ENCODE measurements at places on chromosomes 1 and 21. TPM values are rescaled to one million over a fixed set of nuclear protein-coding genes. Genes with fewer than 3 reads are reported as not detected.

GRCh38 chr1:121544500-121544899, 359.7 kb downstream of the SRGAP2C start:
- H3K4me3 ChIP-seq = no peak overlapping the region
- H3K36me3 ChIP-seq = no peaks in the 10 kb centered on the region
- H3K4me1 ChIP-seq = no peaks in the 10 kb centered on the region
- DNase-seq = no peak
- no peaks in the 10 kb centered on the region for H3K27me3 ChIP-seq
- no peak overlapping the region for H3K27ac ChIP-seq

DNA sequence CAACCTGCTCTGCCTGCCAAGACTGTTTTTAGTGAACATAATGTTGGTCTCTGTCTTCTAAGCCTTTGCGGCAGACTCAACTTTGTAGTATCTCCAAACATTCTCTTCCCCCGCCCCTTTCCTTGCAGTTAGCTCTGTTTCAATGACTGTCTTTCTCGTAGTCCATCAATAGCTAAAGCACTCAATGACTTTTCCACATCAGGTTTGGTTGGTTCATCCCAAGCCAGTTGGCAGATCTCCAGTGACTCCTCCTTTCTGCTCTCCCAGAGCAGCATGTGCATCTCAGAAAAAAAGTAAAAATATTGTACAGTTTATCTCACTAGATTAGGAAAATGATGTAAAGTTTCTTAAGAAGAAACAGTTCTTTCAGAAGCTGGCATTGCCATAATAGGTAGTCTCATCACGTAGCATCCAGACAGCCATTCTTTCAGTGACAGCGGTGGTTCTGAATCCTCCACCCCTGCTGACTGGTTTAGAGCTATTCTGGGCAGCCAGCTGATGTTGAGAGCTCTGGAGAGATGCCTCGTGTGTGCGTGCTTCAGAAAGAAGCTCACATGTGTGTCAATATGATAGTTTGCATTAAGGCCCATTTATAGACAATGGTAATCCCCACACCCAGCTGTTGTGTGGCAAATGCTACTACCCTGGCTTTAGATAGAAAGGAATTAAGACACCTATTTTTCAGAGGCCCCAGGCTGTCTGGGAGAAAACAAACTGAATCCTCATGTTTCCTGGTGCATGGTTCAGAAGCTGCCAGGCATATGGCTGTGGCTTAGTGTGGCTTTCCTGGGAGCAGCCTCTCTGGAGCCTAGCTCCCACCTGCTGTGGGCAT, 53.2 kb downstream of the CNN3 start:
- H3K27me3 ChIP-seq = no peaks in the 10 kb centered on the region
- peaks cover 6% of the 10 kb centered on the region for H3K4me1 ChIP-seq
- no peak overlapping the region for H3K4me3 ChIP-seq
- DNase-seq = no peak
- H3K36me3 ChIP-seq = no peaks in the 10 kb centered on the region
- peak overlapping the region; percentile 45 for H3K27ac ChIP-seq

ELOA gene
- total RNA-seq = 23.7 TPM

TMEM51 gene
- total RNA-seq = 10.1 TPM

PROX1 gene
- 1.1 TPM for total RNA-seq

- H3K36me3 ChIP-seq = no peaks in the 10 kb centered on the region
- H3K4me1 ChIP-seq = no peaks in the 10 kb centered on the region
- no peaks in the 10 kb centered on the region for H3K27me3 ChIP-seq
- DNase-seq = no peak
- H3K27ac ChIP-seq = no peak overlapping the region
These were observed 7.3 kb downstream of the CTRC start for GRCh38 chr1:15445390-15446122.
